ENCODE measurements at places on chromosomes 2 and 18.

- DNase-seq: no peak
These were observed 15.3 kb downstream of the YPEL5 start for GRCh38 chr2:30161929-30162706.

- DNase-seq: no peak
These were observed 223.1 kb downstream of the ATAD2B start for GRCh38 chr2:23703583-23704385.

DNA sequence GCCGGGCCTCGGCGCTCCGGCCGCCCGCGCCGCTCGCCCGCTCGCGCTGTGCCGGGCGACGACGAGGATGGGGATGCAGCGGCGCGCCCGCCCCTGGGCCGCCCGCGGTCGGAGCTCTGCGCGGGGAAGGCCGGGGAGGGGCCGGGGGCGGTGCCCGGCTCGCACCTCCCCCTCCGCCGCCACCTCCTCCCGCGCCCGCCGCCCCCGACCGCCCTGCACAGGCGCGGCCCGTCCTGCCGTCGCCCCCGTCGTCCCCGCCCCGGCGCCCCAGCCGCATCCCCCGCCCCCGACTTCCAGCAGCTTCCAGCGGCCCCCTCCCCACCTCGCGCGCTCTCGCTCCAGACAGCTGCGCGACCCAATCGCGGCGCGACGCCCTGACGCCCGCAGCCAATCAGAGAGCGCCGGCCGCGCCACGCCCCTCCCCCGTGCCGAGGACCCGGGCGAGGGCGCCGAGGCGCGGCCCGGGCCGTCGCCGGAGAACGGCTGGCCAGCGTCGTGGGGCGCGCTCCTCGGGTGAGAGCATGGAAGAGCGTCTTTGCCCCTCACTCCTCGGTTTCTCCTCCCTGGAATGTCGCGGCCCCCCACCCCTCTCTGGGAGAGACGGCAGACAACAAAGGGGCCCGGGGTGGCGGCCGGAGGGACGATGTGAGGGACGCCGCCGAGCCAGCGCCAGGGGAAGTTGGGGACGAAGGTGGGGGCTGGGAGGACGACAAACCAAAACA is at the start of gene MBOAT2:
TSS of gene MBOAT2 (minus strand) at position 69 of the 722 bp plus-strand sequence. CDS start 70 bp downstream, outside the sequence.
- peak; percentile 96 for DNase-seq

DNA sequence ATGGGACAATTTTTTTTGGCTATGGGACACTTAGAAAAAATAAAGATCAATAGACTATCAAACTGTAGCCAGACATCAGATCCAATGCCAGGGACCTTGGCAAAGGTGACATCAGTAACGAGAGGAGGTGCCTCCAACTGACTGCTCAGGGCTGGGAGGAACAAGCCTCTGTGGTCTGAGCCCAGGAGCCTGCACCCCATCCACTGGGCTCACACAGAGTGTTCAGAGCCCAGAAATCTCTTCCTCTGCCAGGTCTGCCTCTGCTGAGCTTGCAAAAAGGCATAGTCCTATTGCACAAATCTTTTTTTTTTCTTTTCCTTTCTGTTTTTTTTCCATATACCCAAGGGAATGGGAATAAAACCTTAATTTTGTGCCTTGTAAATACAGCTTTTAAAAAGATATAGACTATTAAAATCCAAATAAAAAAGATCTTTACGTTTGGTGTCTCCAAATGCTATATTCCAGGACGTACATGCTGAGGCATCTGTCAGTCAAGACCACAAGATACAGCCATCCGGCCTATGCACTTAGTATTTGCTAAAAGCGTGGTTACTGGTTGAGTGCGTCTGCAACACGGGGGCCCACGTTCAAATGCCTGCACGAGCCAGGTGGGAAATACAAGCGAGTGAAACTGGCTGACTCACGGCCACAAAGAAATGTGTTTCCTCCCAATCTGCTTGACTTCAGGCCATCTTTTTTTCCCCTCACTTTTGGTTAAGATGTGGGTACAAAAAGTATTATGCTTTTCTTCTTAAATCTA is 7.8 kb upstream of the ARHGAP25 start:
- DNase-seq: no peak

DNA sequence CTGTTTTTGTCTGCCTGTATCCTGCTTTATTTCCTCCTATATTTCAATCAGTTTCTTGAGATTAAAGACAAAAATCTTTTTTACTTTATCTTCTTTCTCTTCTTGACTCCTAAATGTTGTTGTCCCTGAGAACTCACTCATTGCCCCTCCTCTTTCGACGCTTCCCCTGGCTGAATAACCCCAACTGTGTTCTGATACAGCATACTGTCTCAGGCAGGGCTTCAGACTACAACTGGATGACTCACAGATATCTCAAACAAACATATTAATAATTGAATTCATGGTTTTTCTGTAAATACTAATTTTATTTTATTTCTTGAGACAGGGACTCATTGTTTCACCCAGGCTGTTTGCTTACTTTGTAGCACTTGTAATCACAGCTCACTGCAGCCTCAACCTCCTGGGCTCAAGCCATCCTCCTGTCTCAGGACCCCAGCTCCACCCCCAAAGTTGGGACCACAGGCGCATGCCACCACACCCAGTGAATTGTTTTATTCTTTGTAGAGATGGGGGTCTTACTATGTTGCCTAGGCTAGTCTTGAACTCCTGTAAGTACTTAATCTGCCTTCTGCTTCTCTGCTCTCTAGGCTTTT is 9.4 kb downstream of the ITGAV start:
- DNase-seq: no peak

DNA sequence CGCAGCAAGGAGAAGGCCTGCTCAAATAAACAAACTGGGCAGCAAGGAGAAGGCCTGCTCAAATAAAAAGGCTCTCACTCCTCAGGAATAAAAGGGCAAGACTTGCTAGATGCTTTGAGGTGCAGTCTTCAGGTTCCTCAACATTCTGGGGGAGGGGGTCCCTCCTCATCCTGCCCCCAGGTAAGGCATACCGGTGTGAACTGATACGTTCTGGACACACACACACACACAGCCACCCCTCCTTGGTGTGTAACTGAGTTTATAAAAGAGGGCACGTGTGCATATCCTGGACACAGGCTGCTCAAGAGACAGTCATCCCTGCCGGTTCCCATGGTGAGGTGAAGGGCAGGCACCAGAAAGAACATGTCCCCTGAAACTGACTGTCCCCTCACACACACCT is 4.5 kb downstream of the TEX261 start:
- no peak for DNase-seq

- DNase-seq: no peak
These were observed 221.4 kb downstream of the ARL4C start for GRCh38 chr2:234275515-234275914.

DNA sequence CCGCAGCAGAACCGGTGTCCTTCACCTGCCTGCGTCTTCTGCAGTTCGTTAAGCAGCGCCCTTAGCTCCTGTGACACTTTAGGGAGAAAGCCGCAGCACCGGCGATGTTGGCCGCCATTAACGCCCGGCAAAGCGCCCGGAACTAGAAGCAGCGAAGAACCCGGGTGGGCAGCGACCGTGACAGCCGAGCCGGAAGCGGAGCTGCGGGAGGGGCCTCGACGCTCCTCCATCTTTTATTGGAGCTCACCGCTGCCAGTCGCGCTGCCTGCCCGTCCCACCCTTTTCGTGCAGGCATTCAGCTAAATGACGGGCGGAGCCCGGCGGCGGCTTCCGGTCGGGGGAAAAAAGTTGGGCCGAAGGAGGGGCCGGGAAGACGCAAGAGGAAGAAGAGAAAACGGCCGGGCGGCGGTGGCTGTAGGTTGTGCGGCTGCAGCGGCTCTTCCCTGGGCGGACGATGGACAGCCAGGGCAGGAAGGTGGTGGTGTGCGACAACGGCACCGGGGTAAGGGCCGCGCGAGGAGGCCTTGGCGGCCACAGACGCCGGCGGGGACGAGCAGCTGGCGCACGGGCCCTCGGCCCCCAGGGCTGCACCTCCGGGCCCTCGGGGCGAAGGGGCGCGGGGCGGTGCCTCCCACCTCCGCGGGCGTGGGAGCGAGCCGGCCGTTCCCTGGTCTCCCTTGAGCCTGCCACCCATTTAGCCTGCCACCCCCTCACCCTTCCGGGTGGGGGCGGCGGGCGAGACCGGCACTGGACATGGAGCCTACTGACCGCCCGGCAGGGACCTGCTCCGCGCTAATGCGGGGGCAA is at the start of gene ACTR2:
TSS of gene ACTR2 (plus strand) at position 376 of the 807 bp plus-strand sequence. CDS start at position 455, 79 bp downstream.
- peak; percentile 95 for DNase-seq

GRCh38 chr2:100365434-100365833 is 43.1 kb upstream of the LONRF2 start:
- no peak for DNase-seq

Data from right lung (tissue), 10 donors.